ENCODE measurements at places on chromosomes 5 and 9. TPM values are rescaled to one million over a fixed set of nuclear protein-coding genes. Genes with fewer than 3 reads are reported as not detected.

Gene PCDHA9
- under 0.01 TPM for total RNA-seq

Gene TLR4
- 58.5 TPM for total RNA-seq

Gene SPINK4
- not detected for total RNA-seq

Gene PCDHB13
- total RNA-seq, result 1.1 TPM

Gene FAM151B
- total RNA-seq, result 3.8 TPM

Gene GABRA1
- not detected for total RNA-seq

Gene PIP5KL1
- 2.0 TPM for total RNA-seq

Gene CFAP90
- total RNA-seq, result not detected

Gene AGXT2
- total RNA-seq, result not detected

Gene SLC1A1
- 117 TPM for total RNA-seq

Gene RASGRF2
- 3.9 TPM for total RNA-seq

Gene SAPCD2
- total RNA-seq, result 10.4 TPM

Gene MRRF
- total RNA-seq, result 34.3 TPM

Gene FOXD4L4
- under 0.01 TPM for total RNA-seq

Gene SMARCA2
- total RNA-seq, result 54.3 TPM

Gene SARDH
- total RNA-seq, result 9.6 TPM

Gene TAF1L
- not detected for total RNA-seq

Gene PRUNE2
- 67.7 TPM for total RNA-seq

Gene PCDHB12
- 0.28 TPM for total RNA-seq

Gene NEURL1B
- total RNA-seq, result 5.1 TPM

Gene RNF130
- 39.7 TPM for total RNA-seq

Gene OR1J2
- total RNA-seq, result not detected

Gene TRIM36
- 0.56 TPM for total RNA-seq

Gene PTPRD
- total RNA-seq, result 2.3 TPM

Gene IFNA2
- total RNA-seq, result not detected

Gene MSMP
- not detected for total RNA-seq

Gene DAB2
- 34.1 TPM for total RNA-seq

Gene OBP2B
- not detected for total RNA-seq

Gene GCNT4
- total RNA-seq, result 1.5 TPM

Gene C9orf57
- not detected for total RNA-seq

Gene CCDC192
- not detected for total RNA-seq

Gene INSL4
- not detected for total RNA-seq

Gene SPINK5
- total RNA-seq, result not detected

Gene ADRB2
- total RNA-seq, result 1.5 TPM

Gene LOX
- total RNA-seq, result 324 TPM

Data from regular cardiac myocyte (primary cell).